Stimulated activated memory B cell treated with anti-CD40 and anti-IgM and Interleukin-4, amounts not matched to agents 10 μg/mL and 1 μg/mL and 100 μg/mL, for 72 hours (primary cell): ENCODE measurements at places on chromosomes 16 and 17.

GRCh38 chr16:75294773-75295459, 43.5 kb upstream of the BCAR1 start:
- ATAC-seq, result no peak
- H3K4me1 ChIP-seq, result no peaks in the 10 kb centered on the region
- no peak overlapping the region for H3K27ac ChIP-seq
- peaks cover 82% of the 10 kb centered on the region for H3K36me3 ChIP-seq
- no peak overlapping the region for H3K4me3 ChIP-seq

- H3K4me1 ChIP-seq, result peaks cover 37% of the 10 kb centered on the region
- no peak overlapping the region for H3K4me3 ChIP-seq
- H3K36me3 ChIP-seq, result peaks cover 14% of the 10 kb centered on the region
- no peak overlapping the region for H3K27ac ChIP-seq
- peaks cover 40% of the 10 kb centered on the region for H3K27me3 ChIP-seq
These were observed 1.2 kb downstream of the ZACN start for GRCh38 chr17:76079956-76080767.

DNA sequence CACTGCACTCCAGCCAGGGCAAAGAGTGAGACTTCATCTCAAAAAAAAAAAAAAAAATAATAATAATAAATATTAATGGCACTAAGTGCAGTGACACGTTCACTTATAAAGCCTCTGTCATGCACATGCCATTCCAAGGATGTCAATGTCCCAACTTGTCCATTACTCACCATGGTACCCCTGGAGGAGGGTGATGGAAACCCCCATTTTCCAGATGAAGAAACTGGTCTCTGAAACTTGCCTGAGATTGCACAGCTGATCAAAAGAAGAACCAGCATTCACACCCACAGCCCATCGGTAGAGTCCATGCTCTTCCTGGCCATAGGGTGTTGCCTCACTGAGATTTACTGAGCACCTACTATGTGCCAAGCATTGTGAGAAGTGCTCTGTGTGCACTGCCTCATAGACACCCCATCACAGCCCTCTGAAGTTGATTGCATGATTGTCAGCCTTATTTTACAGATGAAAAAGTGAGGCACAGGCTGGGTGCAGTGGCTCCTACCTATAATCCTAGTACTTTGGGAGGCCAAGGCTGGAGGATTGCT, 123.7 kb downstream of the ABCC1 start:
- no peak overlapping the region for H3K4me3 ChIP-seq
- H3K36me3 ChIP-seq, result peaks cover 55% of the 10 kb centered on the region

- H3K36me3 ChIP-seq, result peaks cover 61% of the 10 kb centered on the region
- no peak overlapping the region for H3K27ac ChIP-seq
- no peak overlapping the region for H3K4me3 ChIP-seq
- no peaks in the 10 kb centered on the region for H3K27me3 ChIP-seq
These were observed 49.7 kb upstream of the ENDOV start for GRCh38 chr17:80365001-80365965.

DNA sequence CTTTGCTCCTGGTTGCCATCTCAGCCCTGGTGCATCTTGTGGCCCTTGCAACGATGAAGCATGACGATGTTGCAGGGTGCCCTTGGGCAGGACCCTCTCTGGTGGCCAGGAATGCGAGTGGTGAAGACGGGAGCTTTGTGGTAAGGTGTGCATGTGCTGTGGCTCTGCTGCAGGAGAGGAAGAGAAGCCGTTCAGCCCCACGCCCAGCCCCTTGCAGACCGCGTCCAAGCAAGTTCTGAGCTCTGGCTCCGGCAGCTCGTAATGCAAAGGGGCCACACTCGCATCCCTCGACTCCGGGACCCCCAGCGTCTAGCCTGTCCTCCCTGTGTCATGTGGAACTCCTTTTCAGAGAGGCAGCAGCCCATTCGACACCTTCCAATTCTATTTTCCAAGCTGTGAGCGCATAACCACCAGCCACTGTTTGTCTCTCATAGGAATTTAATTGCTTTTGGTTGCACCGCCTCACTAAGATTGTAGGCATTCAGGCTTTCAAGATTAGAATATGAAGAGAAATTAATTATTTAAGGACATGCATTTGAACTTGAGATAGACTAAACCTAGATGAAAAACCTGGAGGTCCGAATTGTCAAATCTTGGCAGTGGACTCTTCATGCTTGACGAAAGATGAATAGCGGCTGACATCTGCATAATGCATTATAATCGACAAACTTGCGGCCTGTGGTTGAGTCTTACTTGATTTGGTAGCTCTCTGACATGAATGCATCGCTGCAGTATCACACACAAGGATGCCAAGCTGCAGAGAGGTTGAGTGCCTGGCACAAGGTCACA, 21.1 kb upstream of the KCNG4 start:
- peaks cover 30% of the 10 kb centered on the region for H3K27me3 ChIP-seq
- no peak overlapping the region for H3K4me3 ChIP-seq
- ATAC-seq, result no peak
- no peaks in the 10 kb centered on the region for H3K4me1 ChIP-seq
- H3K36me3 ChIP-seq, result no peaks in the 10 kb centered on the region
- H3K27ac ChIP-seq, result no peak overlapping the region
